KBM-7 (cell line): ENCODE measurements at places on chromosomes 1 and 21.

GRCh38 chr1:239993366-239993765, 98.3 kb upstream of the FMN2 start:
- no peak for DNase-seq

DNA sequence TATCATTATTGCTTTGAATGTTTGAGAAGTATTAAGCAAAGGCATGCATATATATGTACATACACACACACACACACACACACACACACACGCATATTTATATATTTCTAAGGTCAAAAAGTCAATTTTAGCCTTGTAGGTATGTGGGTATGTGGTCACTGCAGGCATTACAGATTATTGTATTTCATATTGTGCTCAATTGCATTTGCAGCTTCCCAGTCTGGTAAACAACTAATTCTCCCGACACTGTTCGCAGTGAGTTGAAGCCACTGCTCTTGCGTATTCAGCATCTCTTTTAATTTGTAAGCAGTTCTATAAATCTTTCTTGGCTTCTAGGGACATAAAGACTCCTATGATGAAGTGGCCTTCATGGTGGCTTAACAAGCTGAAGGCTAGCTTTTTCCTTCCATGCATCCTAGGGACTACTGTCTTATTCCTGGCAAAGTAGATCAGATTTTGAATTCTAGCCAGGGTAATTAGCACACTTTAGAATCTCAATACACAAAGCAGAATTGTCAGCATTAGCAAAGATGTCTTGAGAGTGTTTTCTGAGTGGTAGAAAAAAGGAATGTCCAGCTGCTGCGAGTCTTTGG, 368.6 kb upstream of the NEGR1 start:
- DNase-seq = no peak

GRCh38 chr21:39373634-39374033, 24.7 kb upstream of the HMGN1 start:
- DNase-seq = peak; percentile 56

DNA sequence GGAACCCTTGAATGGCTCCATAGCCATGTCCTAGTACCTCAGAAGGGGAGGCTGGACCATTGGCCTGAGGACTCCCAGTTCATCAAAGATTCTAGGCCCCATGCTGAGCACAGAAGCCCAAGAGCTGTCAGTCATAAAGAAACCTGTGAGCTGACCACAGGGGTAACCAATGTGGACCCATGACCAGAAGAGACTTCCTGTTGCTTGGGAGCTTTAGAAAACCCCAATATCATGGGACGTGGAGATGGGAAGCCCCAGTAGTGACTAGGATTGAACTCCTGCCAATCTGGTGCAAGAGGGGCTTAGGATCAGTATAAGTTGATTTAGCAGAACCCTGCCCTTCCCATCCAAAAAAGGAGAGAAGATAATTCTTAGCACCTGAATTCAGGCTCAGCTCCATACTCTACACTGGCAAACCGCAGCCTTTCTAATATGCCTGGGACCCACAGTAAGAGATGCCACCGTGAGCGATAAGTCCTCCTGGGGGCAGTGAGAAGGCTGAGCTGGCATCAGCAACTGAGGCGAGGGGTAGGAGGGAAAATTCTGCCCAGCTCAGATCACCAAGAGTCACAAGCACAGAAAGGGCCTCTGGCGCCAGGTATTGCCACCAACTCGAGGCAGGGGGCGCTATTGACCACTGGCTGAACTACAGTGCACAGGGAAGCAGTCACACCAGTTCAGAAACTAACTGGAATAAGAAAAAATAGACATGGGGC, 108.9 kb downstream of the CAPN8 start:
- peak; percentile 53 for DNase-seq

DNA sequence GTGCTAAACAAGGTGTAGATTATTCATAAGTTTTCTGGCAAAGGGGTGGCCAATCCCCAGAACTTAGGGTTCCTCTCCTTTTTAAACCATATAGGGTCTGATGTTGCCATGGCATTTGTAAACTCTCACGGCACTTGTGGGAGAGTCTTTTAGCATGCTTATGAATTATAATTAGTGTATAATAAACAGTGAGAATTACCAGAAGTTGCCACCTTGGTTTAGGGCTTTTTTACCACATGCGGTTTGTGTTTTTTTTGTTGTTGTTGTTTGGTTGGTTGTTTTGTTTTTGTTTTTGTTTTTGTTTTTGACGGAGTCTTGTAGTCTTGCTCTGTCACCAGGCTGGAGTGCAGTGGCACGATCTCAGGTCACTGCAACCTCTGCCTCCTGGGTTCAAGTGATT, 8.9 kb upstream of the LAX1 start:
- no peak for DNase-seq
